ENCODE measurements at places on chromosomes 3 and 15. TPM values are rescaled to one million over a fixed set of nuclear protein-coding genes. Genes with fewer than 3 reads are reported as not detected.
A peak's percentile ranks its signal among the peaks of the same experiment; 100 is the strongest.

GRCh38 chr3:62318365-62318751 is 55.0 kb downstream of the FEZF2 start:
- no peak for DNase-seq

- DNase-seq = no peak
Observed at GRCh38 chr15:35206060-35206675, 121.1 kb upstream of the NANOGP8 start.

SCAANT1 gene
- total RNA-seq = not detected

GRCh38 chr3:100209948-100210771 is 50.6 kb upstream of the TBC1D23 start:
- DNase-seq = no peak

- DNase-seq = peak; percentile 95
Observed at GRCh38 chr3:49638445-49638844, 35.7 kb upstream of the APEH start.

PTX3 gene
- 151 TPM for total RNA-seq

COL7A1 gene
- total RNA-seq = 128 TPM

- DNase-seq = no peak
Observed at GRCh38 chr3:60652829-60653228, 598.4 kb downstream of the FHIT start.

Data from A172 (cell line).